SK-N-SH (cell line): ENCODE measurements at places on chromosomes 2 and 18.
A peak's percentile ranks its signal among the peaks of the same experiment; 100 is the strongest.

DNA sequence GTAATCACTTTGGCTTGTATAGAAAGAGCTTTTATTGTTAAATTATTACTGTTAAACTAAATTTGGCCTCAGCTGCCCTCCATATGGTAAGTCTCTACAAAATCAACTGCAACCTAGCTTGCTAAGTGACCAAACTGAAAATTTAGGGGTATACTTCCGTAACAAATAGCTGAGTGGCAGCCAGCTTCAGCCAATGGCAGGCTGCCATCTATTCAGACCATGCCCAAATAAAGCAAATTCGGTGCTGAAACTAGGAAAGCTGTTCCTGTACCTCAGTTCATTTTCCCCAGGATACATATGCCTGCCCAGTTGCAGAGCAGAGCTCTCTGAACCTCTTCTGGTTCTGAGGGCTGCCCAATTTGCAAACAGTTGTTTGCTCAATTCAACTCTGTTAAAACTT, 94.8 kb downstream of the EML6 start:
- no peak for DNase-seq

GRCh38 chr18:61736133-61736532, 156.7 kb downstream of the RNF152 start:
- no peak for DNase-seq

DNA sequence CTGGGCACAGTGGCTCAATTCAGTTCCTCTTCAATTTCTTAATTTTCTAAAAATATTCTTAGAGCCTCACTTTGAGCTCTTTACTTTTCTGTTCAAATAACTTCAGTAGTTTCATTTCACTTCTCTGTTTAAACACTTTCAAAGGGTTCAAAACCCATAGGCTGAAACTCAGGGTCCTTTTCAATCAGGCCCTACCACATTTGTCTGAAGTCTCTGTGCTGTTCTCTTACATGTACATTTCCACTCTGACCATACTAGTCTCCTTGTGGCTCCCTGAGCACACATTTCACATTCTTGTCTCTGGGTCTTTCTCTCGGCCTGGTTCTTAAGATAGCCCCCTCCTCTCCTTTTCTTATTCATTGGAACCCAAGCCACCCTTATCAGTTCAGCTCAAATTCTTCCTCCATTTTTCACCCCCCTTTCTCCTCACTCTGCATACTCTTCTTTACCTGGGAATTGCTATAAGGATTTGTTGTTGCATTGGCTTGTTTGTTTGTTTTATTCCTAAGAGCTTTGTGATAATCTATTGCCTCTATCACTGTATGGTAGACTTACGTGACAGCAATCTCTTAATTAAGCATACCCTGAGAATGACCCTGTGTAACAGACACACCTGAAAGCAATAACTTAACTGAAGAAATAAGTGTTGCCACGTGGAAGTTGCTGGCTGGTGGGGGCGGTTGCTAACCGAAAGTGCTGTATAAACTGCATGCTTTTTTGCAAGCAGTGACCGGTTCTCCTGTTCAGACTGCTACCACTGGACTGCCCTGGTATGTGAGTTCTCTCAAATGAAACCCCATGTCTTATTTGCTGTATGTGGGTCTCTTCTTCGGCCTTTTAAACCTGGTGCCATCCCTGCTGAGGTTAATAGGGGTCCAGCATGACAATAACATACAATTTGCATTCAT, 27.7 kb upstream of the ACADL start:
- DNase-seq = no peak

GRCh38 chr18:56068701-56069100, 480.7 kb upstream of the TCF4 start:
- DNase-seq = no peak

DNA sequence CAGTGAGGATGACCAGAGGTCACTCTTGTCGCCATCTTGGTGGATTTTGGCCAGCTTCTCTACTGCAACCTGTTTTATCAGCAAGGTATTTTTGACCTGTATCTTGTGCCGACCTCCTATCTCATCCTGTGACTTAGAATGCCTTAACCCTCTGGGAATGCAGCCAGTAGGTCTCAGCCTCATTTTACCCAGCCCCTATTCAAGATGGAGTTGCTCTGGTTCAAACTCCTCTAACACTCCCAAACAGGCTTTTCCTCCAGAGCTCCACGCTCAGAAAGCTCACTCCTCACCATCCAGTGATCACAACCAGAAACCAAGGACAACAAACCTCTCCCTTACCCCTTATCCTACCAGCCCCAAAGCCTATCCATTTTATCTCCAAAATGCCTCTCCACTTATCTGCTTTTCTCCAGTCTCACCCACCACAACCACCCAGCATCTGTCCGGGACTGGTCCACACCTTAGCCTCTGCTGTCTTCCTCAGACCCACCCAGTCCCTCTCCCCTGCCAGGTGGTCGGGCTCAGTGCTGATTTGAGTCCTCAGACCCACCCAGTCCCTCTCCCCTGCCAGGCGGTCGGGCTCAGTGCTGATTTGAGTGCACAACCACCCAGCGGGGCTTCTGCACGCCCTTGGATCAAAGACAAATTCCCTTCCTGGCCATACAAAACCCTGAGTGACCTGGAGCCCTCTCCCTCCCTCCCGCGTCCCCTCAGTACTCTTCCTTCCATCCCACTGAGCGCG, 11.7 kb upstream of the SMAD7 start:
- no peak for DNase-seq

GRCh38 chr2:208280234-208280633, 14.2 kb downstream of the PIKFYVE start:
- no peak for DNase-seq

DNA sequence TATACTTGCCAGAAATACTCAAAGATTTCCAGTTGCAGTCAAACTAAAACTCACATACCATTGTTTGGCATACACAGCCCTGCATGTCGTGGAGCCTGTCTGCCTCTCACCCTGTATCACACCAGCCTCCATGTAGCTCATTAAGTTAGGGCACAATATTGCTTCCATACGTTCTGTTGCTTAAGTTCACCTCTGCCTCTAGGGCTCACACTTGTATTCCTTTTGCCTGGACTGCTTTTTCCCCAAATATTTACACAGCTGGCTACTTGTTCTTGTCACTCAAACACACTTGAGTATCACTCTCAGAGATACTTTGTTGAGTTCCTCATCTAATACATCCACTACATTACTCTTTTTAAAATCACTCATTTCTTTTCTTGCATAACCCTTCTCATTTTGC, 83.1 kb downstream of the PTH2R start:
- DNase-seq = no peak

DNA sequence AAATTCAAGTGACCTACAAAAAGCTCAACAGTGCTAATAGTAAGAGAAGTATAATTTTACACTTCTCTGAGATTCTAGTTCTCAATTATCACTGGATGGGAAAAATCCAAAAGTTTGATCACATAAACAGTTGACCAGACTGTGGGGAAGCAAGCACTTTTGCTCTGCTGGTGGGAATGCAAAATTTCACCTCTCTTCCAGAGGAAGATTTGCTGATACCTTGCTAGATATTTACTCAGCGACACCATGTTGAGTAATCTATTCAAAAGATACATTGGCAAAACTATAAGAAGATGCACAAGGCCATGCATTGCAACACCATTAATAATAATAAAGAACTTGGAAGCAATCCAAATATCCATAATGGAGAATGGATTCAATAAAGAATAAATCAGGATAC, 204.4 kb downstream of the MREG start:
- no peak for DNase-seq

- DNase-seq = peak; percentile 56
Observed at GRCh38 chr2:106745468-106745867, 140.5 kb downstream of the ST6GAL2 start.

- DNase-seq = no peak
Observed at GRCh38 chr2:64637931-64638330, 15.8 kb downstream of the SERTAD2 start.

DNA sequence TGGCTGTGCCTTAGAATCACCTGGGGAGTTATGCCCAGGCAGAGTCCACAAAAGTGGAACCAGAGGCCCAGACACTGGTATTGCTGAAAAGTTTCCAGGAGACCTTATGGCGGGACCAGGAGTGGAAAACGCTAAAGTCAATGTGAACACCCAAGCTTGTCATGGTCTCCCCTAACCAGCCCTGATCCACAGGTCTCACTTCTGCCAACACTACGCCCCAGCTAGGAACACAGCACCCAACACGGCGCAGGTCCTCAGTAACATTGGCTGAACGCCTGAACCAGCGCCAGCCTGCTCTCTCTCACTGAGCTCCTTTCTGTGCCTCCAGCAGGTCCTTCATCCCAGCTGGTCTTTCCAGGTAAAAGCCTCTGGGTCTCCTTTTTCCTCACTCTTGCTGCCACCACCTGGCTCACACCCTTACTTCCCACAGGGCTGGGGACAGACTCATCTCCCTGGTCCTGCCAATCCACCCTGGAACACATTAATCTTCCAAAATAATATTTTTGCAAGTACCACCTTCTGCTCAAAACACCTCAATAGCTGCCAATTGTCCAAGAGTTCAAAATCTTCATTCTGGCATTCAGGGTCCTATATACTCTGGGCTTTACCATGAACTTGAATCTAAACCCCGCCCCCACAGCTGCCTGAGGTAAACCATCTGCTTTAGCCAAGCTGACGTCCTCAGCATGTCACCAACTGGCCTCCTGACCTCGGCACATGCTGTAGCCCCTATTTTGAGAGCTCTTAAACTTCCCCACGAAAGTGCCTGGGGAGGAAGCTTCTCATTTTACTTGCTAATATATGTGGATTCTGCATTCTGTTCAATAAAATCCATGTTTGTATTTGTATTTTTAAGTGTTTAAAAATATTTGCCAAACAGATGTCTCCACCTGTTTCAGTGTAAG, 34.6 kb downstream of the ADCY3 start:
- no peak for DNase-seq

GRCh38 chr2:19348692-19349091, 9.7 kb downstream of the OSR1 start:
- DNase-seq = no peak
